ENCODE measurements at places on chromosomes 16 and 17.

DNA sequence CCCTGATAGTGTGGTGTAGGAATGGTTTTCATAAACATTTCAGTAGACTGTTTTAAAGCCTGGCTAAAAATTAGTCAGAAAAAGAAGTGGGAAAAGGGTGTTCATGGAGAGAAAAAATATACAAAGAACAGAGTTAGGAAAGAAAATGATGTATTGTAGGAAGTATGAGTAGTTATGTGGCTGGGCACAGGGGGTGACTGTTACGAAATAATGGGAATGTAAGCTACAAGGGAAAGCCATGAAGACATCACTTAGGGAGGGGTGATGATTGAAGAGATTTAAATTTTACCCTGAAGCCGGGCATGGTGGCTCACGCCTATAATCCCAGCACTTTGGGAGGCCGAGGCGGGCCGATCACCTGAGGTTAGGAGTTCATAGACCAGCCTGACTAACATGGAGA lies 55.3 kb downstream of the NUP88 start:
- no peak for DNase-seq

DNA sequence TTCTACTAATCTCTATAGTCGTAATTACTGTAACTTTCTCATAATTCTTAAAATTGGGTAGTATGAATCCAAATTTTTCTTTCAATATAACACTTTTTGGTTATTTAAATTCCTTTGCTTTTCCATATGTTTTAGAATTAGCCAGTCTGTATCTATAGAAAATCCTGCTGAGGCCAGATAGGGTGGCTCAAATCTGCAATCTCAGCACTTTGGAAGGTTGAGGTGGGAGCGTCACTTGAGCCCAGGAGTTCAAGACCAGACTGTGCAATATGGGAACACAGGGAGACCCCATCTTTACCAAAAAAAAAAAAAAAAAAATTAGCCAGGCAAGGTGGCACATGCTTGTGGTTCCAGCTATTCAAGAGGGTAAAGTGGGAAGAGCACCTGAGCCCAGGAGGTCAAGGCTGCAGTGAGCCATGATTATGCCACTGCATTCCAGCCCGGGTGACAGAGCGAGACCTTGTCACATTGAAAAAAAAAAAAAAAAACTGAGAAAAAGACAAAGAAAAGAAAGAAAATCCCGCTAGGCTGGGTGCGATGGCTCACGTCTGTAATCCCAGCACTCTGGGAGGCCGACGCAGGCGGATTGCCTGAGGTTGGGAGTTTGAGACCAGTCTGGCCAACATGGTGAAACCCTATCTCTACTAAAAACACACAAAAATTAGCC lies 9.3 kb downstream of the TERF2 start:
- DNase-seq = no peak

- no peak for DNase-seq
Measured at GRCh38 chr17:62024866-62025265, 40.2 kb downstream of the MED13 start.

DNA sequence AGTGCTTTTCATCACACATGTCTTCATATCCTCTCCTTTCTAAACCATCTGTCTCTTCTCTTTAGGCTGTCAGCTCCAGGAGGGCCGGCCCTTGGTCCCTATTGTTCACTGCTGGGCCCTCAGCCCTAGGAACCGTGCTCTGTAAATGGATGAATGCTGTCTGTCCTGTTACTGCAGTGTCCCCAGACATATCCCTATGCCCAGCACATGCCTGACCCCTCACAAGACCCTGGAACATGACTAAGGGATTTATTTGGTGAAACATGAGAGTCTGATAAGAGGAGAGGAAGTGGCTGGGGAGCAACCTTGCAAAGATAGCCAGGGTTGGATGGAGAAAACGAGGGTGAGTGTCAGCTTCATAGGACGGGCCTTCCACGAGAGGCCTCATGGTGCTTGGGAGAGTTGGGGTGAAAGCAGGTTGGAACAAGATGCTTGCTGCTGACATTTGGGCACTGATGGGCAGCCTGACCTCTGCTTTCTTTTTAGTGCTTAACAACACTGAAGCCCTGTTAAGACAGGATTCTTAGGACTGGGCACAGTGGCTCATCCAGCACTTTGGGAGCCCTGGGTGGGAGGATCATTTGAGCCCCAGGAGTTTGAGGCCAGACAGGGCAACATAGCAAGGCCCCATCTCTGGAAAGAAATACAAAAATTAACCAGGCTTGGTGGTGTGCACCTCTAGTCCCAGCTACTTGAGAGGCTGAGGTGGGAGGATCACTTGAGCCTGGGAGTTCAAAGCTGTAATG lies 39.0 kb downstream of the ABCC1 start:
- DNase-seq = no peak

GRCh38 chr17:27858621-27859305 lies 34.4 kb downstream of the LYRM9 start:
- DNase-seq = no peak

DNA sequence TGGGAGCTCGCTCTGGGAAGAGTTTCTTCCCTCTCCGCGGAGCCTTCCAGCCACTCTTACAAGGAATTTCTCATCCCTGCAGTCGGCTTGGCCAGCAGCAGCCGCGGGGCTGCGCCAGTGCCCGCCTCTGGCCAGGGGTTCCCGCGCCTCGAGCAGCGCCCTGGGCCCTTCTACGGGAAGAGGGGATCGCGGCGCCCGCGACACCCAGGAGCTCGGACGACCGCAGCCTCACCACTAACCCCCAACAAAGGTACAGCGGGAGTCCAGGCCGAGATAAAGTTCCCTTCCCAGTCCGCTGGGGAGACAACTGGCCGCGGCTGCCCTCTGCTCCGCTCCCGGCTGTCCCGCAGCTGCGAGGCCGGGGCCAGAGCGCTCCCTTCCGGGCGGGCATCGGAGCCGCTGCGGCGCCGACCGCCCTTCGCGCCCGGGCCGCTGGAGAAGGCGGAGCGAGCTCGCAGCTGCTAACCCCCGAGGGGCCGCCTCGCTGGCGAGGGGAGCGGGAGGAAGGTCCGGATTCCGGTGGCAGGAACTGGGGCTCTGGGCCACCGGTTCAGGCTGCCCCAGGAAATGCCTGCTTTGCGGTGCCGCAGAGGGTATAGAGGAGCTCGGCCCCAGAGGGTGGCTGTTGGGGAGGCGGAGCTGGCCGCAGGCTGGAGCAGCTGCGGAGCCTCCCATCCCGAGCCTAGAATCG lies 3.6 kb upstream of the HS3ST3B1 start:
- DNase-seq = no peak

DNA sequence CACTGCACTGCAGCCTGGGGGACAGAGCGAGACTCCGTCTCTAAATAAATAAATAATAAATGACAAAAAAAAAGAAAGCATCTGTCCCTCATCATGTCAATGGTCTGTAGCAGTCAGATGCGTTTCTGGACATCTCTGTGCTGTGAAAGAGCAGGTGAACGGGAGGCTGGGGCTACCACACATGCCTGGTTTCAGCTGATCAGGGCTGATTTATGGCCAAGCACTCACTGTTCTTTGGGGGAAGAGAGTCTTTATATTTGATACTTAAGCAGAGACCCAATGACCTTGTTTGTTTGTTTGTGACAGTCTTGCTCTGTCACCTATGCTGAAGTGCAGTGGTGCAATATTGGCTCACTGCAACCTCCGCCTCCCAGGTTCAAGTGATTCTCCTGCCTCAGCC lies 17.5 kb downstream of the KIAA0513 start:
- DNase-seq = no peak

GRCh38 chr16:85571813-85572619 lies 41.1 kb upstream of the GSE1 start:
- DNase-seq = no peak
